ENCODE measurements at places on chromosomes 3 and 15.

DNA sequence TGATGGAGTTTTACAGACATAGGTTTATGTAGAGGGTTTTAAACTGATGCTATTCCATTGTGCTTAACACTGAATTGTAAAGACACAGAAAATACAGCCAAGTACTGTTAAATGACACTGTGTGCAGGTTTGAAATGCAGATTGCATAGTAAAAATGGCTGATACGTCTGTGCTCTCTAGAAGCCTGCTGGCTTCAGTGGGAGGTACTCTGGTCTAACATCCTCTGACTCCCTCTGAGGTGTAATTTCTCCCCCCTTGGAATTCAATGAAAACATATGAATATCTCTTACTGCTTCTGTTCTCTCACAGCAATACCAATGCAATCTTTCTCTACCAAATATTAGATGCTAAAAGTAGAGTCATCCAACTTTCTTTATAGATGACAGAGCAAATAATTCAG is 176.6 kb downstream of the SLC9A9 start:
- no peak for DNase-seq

DNA sequence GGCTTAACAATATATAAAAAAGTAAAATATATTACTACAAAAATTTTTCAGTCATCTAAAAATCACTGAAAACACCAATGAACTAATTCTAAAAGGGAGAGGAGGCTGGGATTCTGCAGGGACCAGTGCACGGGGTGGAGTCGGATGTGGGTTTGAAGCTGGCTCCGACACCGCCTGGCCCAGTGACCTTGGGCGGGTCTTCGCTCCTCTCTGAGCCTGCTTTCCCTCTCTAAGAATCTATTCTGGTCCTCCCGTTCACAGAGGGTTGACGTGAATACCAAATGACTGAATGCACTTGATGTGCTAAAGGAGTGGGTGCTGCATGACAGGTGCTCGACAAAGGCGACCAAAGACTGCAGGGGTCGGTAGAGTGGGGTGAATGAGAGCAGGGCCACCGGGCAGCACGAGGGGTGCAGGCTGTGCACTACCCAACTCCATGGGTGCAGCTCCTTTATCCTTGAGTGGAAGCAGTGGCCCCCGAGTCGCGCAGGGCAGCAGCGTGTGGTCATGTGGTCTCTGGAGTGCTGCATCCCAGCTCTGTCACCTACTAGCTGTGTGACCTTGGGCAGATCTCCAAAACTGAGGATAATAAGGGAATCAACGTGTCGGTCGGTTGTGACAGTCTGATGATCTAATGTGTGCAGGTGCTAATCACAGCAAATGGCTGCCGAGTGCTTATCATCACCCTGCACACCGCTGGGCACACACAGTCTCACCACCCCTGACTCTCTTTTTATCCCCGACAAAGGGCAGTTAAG is 8.6 kb upstream of the IQSEC1 start:
- no peak for DNase-seq

GRCh38 chr3:9881441-9881840 is 1.4 kb upstream of the CIDEC start:
- DNase-seq = no peak

- DNase-seq = no peak
Observed at GRCh38 chr3:2268779-2269178, 170.1 kb downstream of the CNTN4 start.

DNA sequence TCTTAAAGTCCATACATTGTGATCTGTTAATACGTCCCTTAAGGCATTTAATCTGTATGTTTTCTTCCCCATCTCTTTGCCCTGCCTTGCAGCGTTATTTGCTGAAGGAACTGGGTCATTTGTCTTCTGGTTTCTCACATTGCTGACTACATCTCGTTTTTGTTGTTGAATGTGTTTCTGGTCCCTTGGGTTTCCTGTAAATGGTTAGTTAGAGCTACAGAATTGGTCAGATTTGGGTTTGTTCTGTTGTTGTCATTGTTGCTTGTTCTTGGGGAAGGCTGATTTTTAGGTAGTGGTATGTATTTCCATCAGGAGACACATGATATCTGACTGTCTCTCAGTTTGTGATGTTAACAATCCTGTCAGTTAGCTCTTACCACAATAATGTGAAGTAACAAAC is 27.0 kb upstream of the ITPKA start:
- no peak for DNase-seq

- no peak for DNase-seq
Observed at GRCh38 chr3:54827776-54828175, 100.1 kb downstream of the LRTM1 start.

GRCh38 chr3:179738998-179739397 is 86.2 kb downstream of the USP13 start:
- no peak for DNase-seq
